Stomach (tissue), 19 donors: ENCODE measurements at places on chromosomes 7 and 10. TPM values are rescaled to one million over a fixed set of nuclear protein-coding genes. Genes with fewer than 3 reads are reported as not detected.
A peak's percentile ranks its signal among the peaks of the same experiment; 100 is the strongest.

GRCh38 chr7:92357260-92357659 lies 90.0 kb upstream of the GATAD1 start:
- DNase-seq = no peak

DNA sequence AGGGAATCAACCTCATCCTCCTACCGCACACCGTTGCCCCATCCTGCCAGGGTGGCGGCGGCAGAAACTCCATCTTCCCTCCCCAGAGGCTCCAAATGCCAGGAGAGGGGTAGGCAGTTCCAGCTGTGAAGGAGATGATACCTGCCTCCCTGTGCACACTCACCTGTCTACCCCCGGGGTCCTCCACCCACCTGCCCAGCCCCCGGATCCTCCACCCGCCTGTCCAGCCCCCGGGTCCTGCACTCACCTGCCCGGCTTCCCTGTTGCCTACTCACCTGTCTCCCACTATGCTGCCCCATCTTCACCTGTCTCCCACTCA lies 13.4 kb upstream of the DNAAF5 start:
- DNase-seq = no peak

DNA sequence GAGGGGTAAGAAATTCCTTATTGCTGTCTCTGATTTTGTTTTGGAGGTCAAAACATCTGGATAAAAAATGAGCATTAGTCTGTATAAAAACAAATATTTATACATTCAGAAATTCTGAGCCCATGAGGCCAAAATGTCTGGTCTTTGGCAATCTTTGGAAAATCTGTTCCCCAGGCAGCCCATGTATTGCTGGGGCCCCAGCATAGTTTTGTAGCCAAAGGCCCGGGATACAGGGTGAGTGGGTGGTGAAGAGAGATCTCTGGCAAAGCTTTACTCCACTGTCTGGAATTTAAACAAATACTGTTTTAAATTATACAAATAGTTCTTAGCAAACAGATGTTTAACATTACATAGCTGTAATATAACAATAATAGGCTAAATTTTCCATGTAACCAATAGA lies 134.7 kb upstream of the GALNT17 start:
- DNase-seq = peak; percentile 79

DNA sequence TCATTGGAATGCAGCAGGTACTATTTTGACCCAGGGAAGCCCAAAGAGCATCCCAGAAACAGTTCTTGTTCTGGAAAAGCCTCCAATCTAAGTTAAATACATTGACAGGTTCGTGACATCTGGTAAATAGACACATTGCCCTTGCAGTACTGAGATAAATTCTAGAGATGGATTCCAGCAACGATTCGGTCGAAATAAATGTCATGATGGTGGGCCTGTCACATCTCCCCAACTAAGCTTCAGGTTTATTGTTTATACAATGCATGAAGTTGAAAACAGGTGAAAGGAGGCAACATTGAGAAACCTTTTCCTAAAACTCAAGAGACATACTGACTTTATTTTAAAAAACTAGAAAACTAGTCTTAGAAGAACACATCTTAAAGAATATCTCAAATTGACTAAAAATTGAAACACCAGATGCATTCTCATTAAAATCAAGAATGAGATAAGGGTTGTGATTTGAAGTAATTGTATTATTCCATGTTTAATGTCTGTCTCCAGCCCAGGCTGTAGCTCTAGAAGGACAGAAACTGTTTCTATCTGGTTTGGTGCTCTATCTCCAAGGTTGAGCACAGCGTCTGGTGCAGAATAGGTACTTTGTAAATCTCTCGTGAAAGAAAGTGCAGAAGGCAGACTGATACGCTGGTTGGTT lies 114.0 kb downstream of the CABCOCO1 start:
- no peak for DNase-seq

- no peak for DNase-seq
Measured at GRCh38 chr10:33735464-33735923, 401.0 kb upstream of the NRP1 start.

GRCh38 chr7:26843705-26844104 lies 20.7 kb downstream of the SKAP2 start:
- no peak for DNase-seq

DNA sequence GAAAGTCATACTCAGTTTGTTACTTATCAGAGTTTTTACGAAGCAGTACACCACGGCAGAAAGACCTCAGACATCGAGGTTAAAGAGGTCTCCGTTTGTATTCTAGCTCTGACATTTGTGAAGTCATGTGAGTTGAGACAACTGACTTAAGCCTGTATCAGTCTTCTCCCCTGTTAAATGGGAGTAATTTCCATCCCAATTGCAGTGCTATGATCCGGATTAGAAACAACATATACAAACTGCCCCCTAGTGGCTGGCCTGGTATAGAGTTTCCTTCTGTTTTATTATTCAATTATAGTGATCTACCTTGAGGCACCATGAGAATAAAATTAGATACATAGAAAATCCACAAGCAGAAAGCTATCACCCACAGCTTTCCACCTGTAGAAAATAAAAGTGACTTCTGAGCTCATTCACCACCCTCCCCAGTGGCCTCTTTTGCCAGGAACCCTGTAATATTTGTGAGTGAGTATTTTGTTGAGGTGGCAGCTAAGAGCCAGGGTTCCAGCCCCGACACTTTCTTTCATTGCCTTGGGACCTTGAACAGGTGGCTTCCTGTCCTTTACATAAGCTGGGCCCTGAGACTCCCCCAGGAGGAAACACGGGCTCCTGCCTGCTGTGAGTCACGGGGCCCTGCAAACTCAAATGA lies 607.2 kb upstream of the MGMT start:
- peak; percentile 41 for DNase-seq

- DNase-seq = no peak
Measured at GRCh38 chr7:12706900-12707536, 19.6 kb downstream of the ARL4A start.

DNA sequence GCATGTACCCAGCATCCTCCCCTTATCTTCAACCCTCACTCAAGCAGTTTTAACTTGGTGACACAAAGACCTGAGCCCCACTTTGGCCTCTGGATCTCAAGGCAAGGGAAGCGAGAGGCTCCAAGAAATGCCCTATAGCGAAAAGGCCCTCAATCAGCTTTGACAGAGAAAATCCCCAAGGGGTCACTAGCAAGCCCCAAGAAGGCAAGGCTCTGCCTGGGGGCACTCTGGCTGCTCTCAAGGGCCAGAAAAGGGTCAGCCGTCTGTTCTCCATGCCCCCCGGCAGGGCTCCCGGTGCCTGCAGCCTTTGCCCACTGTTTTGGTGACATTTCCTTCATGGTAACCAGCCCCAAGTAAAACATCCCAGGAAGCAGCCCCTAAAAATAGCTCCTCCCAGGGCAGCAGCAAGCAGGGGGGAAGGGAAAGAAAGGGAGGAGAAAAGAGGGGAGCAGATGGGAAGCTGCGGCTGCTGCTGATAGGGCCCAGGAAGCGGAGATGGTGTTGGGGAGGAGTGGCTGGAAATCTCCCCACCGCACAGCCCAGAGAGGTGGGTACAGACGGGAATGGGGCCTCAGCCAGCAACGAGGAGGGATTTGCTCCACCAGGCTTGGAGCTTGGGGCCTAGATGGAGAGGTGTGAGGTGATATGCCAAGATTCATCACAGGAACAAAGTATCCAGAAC lies 7.1 kb downstream of the CAMK2G start:
- no peak for DNase-seq

GRCh38 chr10:16986406-16987205 lies 143.0 kb downstream of the CUBN start:
- peak; percentile 54 for DNase-seq

DNA sequence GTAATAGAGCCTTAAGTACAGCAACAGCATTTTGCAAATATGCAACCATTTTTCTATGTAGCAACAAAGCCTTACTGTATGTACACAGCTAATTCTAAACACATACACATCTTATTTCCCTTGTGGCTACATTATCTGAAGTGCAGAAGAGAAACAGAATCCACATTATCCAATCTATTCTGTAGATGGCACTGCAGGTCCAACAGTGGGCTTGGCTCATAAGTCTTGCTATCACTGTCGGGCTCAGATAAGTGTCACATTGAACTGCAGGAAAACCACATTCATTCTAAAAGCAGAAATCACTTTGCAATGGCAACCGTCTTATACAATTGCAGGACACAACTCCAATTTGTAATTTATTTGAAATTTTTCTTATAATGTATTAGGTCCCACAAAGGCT lies 109.8 kb upstream of the NOBOX start:
- no peak for DNase-seq

DNA sequence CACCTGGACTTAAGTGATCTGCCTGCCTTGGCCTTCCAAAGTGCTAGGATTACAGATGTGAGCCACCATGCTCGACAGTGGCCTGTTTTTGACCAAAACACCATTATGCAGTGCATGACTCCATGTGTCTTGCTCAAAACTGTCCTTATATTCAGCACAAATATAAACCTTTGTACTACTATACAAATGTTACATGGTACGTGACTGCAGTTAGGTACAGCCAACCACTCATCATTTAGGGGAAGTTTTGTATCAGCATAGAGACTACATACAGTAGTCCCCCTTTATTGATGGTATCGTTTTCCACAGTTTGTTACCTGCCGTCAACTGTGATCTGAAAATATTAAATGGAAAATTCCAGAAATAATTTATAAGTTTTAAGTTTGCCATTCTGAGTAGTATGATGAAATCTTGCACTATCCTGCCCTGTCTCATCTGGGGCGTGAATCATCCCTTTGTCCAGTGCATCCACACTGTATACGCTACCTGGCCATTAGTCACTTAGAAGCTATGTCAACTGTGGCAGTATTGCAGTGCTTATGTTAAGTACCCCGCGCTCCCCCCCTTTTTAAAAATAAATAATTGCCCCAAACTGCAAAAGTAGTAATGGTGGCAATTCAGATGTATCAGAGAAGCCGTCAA lies 23.3 kb upstream of the ZNF282 start:
- DNase-seq = no peak

- DNase-seq = no peak
Measured at GRCh38 chr10:98331885-98332284, 63.9 kb upstream of the LOXL4 start.

DNA sequence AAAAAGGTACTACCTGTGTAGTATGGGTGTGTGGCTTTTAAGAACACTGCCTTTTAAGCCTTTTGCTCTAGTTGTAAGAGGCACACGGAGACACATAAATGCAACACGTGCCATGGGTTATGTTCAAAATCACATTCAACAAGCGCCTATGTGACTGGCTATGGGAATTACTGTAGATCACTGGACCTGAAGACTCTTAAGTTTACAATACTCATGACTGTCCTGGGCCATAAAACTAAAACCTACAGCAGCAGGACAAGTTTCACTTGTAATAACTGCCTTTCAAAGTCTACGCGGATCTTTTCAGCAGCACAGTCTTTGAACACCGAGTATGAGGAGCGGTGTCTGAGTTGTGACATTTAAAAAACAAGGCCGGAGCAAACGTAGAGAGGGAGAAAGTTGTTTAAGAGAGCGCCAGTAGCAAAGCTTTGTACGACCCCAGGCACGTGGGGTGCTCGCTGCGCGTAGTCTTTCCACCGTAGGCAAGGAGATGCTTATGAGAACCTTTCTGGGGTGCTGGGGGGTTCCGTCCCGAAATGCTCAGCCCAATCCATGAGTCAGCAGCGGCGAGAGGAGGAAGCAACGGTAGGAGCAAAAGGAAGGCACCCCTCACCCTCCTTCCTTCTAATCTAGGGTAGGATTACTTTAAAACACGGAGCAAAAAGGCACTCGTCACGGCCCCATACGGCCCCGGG lies 662 bp downstream of the DNAJC2 start:
- no peak for DNase-seq

GRCh38 chr10:127523476-127523875 lies 25.6 kb upstream of the NPS start:
- DNase-seq = no peak

GRCh38 chr7:155398944-155399343 lies 59.0 kb upstream of the EN2 start:
- no peak for DNase-seq

GRCh38 chr7:132709971-132710567 lies 133.8 kb upstream of the PLXNA4 start:
- DNase-seq = peak; percentile 32

DNA sequence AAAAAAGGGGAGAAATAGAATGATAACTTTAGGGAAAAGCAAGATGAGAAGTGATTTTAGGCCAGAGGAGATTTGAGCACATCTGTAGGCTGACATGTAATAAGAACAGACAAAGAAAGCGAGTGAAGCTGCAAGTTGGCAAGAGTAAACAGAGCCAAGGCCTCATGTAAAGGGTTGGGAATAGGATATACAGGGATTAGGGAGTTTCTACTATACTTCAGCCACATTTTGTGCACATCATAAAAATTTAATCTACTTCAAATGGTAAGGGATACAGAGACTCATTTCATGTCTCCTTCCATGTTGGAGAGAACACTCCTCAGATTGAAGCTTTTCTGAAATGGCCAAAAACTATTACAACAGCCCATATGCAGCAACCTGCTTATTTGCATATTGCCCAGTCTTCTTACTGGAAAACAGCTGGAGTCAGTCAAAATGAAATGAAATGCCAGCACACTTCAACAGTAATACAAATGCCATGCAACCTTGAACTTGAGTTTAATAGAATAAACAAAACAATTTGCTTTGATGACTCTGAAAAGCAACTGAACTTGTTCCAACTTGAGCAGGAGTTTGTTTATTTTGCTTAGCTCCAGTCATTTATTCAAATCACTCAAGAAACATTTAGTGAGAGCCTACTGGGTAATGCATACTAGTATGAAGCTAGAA lies 49.9 kb downstream of the NRCAM start:
- DNase-seq = no peak

ZNF117 gene
- 15.6 TPM for total RNA-seq

EPHA1 gene
- total RNA-seq = 31.9 TPM

VSIR gene
- total RNA-seq = 16.5 TPM

NACAD gene
- total RNA-seq = 3.0 TPM

GPR22 gene
- total RNA-seq = not detected
